ENCODE measurements at places on chromosomes 13 and 19. TPM values are rescaled to one million over a fixed set of nuclear protein-coding genes. Genes with fewer than 3 reads are reported as not detected.

- H3K36me3 ChIP-seq, result no peaks in the 10 kb centered on the region
- DNase-seq, result no peak
- H3K27me3 ChIP-seq, result no peaks in the 10 kb centered on the region
These were observed 409.7 kb downstream of the KCNRG start for GRCh38 chr13:50424993-50425392.

GRCh38 chr19:11890634-11891033 is 3.1 kb downstream of the ZNF69 start:
- peaks cover 8% of the 10 kb centered on the region for H3K4me1 ChIP-seq
- H3K27ac ChIP-seq, result no peak overlapping the region
- no peaks in the 10 kb centered on the region for H3K27me3 ChIP-seq
- H3K36me3 ChIP-seq, result no peaks in the 10 kb centered on the region

GRCh38 chr13:43830497-43830881 is 43.7 kb upstream of the ENOX1 start:
- H3K27me3 ChIP-seq, result no peaks in the 10 kb centered on the region
- no peaks in the 10 kb centered on the region for H3K36me3 ChIP-seq
- no peak overlapping the region for H3K4me3 ChIP-seq
- peak overlapping the region; percentile 67 for H3K27ac ChIP-seq
- no peak for DNase-seq

DNA sequence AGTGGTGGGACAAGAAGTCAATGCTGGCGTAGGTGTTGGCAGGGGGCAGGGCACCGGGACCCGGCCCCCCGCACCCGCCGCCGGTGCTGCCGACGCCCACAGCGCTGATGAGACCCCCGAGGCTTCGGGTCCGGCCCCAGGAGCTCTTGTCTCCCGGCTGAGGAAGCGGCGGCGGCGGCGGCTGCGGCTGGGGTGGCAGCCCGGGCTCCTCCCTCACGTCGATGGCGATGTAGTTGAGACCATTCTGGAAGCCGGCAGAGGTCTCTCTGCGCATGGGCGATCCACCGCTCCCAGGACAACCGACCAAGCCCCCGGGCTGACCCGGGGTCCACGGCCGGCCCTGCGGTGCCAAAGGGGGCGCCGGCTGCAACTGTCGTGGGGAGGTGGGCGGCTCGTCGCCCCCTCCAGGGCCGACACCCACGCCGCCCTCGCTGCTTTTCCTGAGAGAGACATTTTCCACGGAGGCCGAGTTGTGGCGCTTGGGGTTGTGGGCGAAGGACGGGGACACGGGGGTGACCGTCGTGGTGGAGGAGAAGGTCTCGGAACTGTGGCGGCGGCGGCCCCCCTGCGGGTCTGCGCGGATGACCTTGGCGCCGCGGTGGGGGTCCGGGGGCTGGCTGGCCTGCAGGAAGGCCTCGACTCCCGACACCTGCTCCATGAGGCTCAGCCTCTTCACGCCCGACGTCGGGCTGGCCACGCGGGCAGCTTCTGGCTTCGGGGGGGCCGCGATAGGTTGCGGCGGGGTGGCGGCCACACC is 4.1 kb downstream of the IRS2 start:
- no peaks in the 10 kb centered on the region for H3K27me3 ChIP-seq
- H3K27ac ChIP-seq, result peak overlapping the region; percentile 83
- DNase-seq, result no peak
- peak overlapping the region; percentile 87 for H3K4me3 ChIP-seq

GRCh38 chr13:93786846-93787489 is 560.4 kb downstream of the GPC6 start:
- no peak overlapping the region for H3K27ac ChIP-seq
- no peaks in the 10 kb centered on the region for H3K36me3 ChIP-seq
- H3K27me3 ChIP-seq, result no peaks in the 10 kb centered on the region
- no peak for DNase-seq

BRSK1 gene
- total RNA-seq, result 6.5 TPM

DNA sequence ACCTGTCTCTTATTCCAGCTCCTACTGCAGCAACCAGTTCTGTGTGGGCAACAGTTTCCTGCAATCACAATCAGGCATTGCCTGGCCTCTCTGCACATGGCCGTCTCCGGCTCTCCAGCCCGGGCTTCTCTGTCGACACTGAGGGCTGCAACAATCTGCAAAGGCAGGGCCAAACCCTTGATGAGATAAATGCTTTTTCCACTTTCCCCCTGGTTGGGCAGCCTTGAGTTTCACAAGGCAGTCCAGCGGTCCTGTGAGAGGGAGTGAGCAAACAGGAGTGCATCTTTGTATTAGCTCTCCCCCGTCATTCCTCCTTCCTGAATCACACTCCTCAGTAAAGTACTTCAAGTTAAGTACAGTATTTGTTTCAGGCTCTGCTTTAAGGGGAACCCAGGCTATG is 40.7 kb upstream of the VWA8 start:
- H3K27me3 ChIP-seq, result no peaks in the 10 kb centered on the region
- H3K4me3 ChIP-seq, result no peak overlapping the region
- no peak overlapping the region for H3K27ac ChIP-seq
- H3K36me3 ChIP-seq, result no peaks in the 10 kb centered on the region

SLC17A7 gene
- total RNA-seq, result 0.68 TPM

LHB gene
- total RNA-seq, result 1.6 TPM

SOX1 gene
- total RNA-seq, result not detected

KIR3DL1 gene
- total RNA-seq, result not detected

- H3K4me3 ChIP-seq, result no peak overlapping the region
- no peaks in the 10 kb centered on the region for H3K36me3 ChIP-seq
- no peaks in the 10 kb centered on the region for H3K4me1 ChIP-seq
- H3K27ac ChIP-seq, result no peak overlapping the region
These were observed 142.1 kb downstream of the POSTN start for GRCh38 chr13:37456506-37456905.

DNA sequence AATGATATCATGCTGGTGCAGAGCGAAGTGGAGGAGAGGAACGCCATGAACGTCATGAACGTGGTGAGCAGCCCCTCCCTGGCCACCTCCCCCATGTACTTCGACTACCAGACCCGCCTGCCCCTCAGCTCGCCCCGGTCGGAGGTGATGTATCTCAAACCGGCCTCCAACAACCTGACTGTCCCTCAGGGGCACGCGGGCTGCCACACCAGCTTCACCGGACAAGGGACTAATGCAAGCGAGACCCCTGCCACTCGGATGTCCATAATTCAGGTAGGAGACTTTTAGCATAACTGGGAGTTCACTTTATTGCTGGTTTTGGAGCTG is 3.3 kb downstream of the PCDH17 start:
- DNase-seq, result no peak
- no peaks in the 10 kb centered on the region for H3K27me3 ChIP-seq
- H3K36me3 ChIP-seq, result no peaks in the 10 kb centered on the region

OVOL3 gene
- not detected for total RNA-seq

DNA sequence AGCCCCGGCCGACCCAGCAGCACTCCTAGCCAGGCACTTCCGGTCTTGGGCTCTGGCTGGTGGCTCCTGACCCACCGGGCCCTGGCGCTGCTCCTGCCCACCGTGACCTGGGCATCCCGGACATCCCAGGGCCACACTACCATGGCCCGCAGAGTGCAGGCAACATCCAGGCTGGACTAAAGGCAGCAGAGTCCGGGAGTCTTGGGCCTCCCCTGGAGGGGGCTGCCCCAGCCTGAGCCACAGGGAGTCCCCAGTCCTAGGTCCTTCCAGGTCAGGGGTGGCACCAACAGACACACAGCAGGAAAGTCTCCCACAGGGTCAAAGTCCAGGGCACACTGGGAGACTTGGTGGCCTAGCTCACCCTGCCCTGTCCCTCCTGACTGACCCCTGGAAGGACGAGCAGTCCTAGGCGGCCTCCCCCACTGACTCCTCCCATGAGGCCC is 10.8 kb downstream of the LSM4 start:
- H3K36me3 ChIP-seq, result peaks cover 20% of the 10 kb centered on the region
- no peak overlapping the region for H3K27ac ChIP-seq
- DNase-seq, result no peak
- H3K4me3 ChIP-seq, result no peak overlapping the region
- H3K4me1 ChIP-seq, result no peaks in the 10 kb centered on the region
- H3K27me3 ChIP-seq, result no peaks in the 10 kb centered on the region

- no peak overlapping the region for H3K4me3 ChIP-seq
- no peak overlapping the region for H3K27ac ChIP-seq
- H3K4me1 ChIP-seq, result no peaks in the 10 kb centered on the region
- no peak for DNase-seq
- H3K27me3 ChIP-seq, result no peaks in the 10 kb centered on the region
These were observed 130.8 kb downstream of the KDM4B start for GRCh38 chr19:5099701-5100221.

AXL gene
- total RNA-seq, result 271 TPM

ELAVL3 gene
- not detected for total RNA-seq

DNA sequence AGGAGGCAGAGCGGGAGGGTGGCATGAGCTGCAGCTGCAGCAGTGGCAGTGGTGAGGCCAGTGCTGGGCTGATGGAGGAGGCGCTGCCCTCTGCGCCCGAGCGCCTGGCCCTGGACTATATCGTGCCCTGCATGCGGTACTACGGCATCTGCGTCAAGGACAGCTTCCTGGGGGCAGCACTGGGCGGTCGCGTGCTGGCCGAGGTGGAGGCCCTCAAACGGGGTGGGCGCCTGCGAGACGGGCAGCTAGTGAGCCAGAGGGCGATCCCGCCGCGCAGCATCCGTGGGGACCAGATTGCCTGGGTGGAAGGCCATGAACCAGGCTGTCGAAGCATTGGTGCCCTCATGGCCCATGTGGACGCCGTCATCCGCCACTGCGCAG is 2.0 kb downstream of the EGLN2 start:
- H3K4me3 ChIP-seq, result no peak overlapping the region
- peaks cover 7% of the 10 kb centered on the region for H3K36me3 ChIP-seq
- DNase-seq, result no peak
- no peak overlapping the region for H3K27ac ChIP-seq
- no peaks in the 10 kb centered on the region for H3K27me3 ChIP-seq

DNA sequence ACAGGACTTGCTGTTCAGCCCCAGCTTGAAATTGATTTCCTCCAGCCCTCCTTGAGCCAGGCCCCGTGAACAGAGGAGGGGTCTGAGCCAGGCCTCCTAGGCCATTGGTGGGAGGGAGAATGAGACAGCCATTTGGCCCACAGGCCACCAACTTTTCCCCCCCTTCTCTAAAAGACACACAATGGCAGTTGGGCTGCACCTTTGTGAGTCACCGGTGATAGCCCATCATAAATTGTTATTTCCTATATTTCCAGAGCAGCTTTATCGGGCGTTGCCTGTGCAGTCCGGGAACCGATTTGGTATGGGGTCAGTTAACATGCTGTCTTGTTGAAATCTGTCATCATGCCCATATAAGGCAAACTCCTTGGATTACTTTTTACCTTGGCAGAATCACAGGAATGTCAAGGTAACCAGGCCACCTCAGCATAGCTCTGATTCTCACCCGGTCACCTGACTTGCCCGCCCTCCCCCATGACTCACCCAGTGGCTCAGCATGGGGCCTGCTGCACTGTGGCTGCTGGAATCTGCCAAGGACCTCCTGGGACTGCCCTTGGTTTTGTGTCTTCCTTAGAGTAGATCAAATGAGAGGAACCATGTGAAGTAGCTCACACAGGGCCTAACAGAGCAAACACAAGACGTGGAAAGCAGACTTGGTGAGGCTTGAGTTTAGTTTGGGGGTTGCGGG is 36.1 kb downstream of the ACTN4 start:
- H3K27ac ChIP-seq, result peak overlapping the region; percentile 100
- H3K4me3 ChIP-seq, result peak overlapping the region; percentile 36
- H3K4me1 ChIP-seq, result peaks cover 95% of the 10 kb centered on the region
- DNase-seq, result peak; percentile 100
- H3K36me3 ChIP-seq, result peaks cover 18% of the 10 kb centered on the region
- no peaks in the 10 kb centered on the region for H3K27me3 ChIP-seq

DNA sequence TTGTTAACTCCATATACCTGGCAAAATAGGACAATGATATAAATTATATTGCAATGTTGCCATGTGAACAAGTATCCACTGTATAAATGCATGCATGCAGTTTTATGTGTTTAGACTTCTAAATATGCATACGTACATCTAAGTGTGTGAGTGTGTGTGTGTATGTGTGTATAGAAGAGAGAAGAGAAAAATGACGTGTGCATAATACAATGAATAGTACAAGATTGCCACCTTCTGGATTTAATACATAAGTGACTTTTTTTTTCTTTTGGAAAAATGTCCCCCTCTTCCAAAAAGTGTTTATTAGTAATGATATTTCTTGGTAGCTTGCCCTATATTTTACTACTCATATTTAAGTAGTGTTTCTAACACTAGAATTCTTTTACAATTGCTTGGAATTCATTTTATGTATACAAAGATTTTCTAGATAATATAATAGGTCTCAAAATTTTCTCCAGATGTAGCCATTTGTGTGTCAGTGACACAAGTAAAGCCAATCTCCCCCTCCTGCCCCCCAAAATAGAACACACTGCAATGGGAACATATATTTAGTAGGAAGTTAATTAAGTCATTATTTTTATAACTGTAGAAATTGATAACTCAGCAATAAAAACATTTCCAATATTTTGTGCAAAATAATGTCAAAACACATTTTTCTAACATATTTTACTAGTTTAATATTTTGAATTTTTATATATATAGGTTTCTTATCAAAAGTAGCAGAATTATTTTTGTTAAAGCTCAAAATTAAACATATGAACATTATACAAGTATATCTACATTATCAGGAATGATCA is 783.3 kb upstream of the ATXN8OS start:
- no peaks in the 10 kb centered on the region for H3K4me1 ChIP-seq
- H3K4me3 ChIP-seq, result no peak overlapping the region
- DNase-seq, result no peak
- no peak overlapping the region for H3K27ac ChIP-seq

DNA sequence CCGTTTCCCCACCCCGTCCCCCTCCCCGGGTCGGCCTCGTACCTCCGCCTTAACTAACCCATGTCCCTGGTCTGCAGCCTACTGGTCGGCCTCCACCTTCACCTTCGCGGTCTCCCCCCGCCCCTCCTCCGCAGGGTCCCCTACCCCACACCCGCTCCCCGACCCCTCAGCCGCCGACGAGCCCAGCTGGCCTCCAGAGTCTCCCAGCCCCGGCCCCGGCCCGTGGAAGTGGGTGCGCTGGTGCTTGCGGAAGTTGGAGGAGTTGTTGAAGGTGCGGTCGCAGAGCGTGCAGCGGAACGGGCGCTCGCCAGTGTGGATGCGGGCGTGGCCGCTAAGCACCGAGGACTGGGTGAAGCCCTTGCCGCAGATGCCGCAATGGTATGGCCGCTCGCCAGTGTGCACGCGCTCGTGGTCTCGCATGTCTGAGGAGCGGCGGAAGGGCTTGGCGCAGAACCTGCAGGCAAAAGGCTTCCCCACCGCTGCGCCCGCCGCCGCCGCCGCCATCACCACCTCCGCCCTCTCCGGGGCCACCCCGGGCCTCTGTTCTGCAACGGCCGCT is 2.6 kb downstream of the ZNF784 start:
- H3K27ac ChIP-seq, result no peak overlapping the region
- no peak overlapping the region for H3K4me3 ChIP-seq
- H3K4me1 ChIP-seq, result peaks cover 14% of the 10 kb centered on the region
- no peaks in the 10 kb centered on the region for H3K27me3 ChIP-seq

GRCh38 chr19:15288146-15288963 is 44.0 kb downstream of the BRD4 start:
- peaks cover 33% of the 10 kb centered on the region for H3K4me1 ChIP-seq
- H3K36me3 ChIP-seq, result no peaks in the 10 kb centered on the region
- DNase-seq, result no peak

DNA sequence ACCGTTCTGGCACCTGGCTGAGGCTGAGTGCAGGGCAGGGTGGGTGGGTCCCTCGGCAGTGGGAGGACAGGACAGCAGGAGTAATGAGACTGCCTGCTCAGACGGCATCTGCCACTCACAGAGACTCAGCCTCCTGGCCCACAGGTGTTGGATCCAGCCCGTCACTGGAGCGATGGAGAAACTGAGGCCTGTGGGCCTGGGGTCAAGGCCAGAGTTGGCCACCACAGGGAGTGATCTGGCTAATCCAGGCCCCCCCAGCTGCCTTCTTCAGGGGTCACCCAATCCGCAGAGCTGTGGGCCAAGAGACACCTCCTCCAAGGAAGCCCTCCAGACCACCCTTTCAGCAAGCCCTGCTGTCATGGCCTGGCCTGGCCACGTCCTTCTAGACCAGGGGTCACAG is 103.7 kb upstream of the VSTM2B start:
- no peak overlapping the region for H3K4me3 ChIP-seq
- DNase-seq, result no peak
- H3K27me3 ChIP-seq, result peaks cover 58% of the 10 kb centered on the region
- H3K27ac ChIP-seq, result no peak overlapping the region

PLA2G4C gene
- total RNA-seq, result 1.2 TPM

Measured in PC-9 (cell line).